SHP77 (cell line): ENCODE measurements at places on chromosomes 12 and 14.
A peak's percentile ranks its signal among the peaks of the same experiment; 100 is the strongest.

DNA sequence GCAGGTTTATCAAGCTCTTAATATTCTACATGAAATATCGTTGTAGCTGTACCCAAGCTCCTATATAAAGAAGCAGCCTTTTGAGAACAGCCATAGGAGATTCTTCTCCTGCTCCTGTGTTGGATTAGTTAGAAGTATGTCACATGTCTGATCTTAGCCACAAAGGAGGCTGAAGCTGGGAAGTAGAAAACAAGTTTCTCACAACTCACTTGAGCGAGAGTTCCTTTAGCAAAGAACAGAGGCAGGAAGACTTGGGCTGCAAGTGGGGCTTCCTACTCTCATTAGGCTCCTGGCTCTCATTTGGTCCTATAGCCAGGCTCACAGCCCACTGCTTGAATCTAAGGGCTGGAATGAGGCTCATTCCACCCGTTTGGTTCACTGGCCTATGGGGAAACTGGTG is 281.9 kb downstream of the BTG1 start:
- DNase-seq = no peak

GRCh38 chr12:27999970-28000369 is 27.4 kb upstream of the PTHLH start:
- DNase-seq = no peak

GRCh38 chr14:88323523-88324199 is 592 bp upstream of the KCNK10 start:
- peak; percentile 29 for DNase-seq

DNA sequence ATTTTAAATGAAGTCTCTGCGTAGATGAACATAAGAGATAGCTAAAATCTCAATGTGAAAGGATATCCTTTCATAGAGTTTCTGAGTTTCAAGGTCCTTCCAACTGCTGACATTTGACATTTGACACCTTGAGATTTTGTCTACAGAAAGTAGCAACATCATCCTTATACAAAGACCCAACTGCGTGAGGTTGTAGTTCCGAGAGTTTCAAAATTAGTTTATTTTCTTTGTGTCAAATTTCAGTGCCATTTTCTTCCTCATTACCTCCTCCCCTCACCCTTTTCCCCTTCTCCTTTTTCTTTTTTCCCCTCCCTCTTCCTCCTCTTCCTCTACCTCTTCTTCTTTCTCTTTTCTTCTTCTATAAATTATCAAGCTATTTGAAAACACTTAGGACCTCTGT is 26.9 kb upstream of the BATF start:
- no peak for DNase-seq

- DNase-seq = no peak
Observed at GRCh38 chr12:32002848-32003493, 43.8 kb downstream of the RESF1 start.

DNA sequence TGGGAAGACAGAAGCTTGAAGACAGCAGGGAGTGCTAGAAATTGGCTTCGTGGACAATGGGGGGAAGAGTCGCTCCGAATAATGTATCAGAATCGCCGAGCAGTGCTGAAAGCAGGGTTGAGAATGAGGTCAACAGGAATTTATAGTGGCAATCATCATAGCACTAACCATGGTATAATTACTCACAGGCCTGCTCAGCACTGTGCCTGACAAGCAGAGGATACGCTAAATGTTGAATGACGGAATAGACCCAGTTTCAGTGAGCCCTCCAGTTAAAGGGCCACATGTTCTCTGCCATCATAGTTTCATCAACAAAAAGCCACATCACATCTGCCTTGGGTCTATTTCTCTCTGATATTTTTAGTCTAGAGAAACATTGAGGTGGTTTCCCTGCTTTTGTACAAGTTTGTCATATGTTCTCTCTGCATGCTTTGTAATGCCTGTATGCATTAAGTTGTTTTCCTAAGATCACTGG is 130.3 kb upstream of the EGLN3 start:
- DNase-seq = peak; percentile 30

- no peak for DNase-seq
Observed at GRCh38 chr14:72120315-72120714, 188.1 kb downstream of the RGS6 start.

GRCh38 chr12:80178846-80179245 is 79.5 kb downstream of the OTOGL start:
- no peak for DNase-seq

GRCh38 chr14:81178063-81178462 is 42.7 kb downstream of the GTF2A1 start:
- DNase-seq = no peak

- no peak for DNase-seq
Observed at GRCh38 chr14:67970923-67971322, 151.3 kb downstream of the RAD51B start.

DNA sequence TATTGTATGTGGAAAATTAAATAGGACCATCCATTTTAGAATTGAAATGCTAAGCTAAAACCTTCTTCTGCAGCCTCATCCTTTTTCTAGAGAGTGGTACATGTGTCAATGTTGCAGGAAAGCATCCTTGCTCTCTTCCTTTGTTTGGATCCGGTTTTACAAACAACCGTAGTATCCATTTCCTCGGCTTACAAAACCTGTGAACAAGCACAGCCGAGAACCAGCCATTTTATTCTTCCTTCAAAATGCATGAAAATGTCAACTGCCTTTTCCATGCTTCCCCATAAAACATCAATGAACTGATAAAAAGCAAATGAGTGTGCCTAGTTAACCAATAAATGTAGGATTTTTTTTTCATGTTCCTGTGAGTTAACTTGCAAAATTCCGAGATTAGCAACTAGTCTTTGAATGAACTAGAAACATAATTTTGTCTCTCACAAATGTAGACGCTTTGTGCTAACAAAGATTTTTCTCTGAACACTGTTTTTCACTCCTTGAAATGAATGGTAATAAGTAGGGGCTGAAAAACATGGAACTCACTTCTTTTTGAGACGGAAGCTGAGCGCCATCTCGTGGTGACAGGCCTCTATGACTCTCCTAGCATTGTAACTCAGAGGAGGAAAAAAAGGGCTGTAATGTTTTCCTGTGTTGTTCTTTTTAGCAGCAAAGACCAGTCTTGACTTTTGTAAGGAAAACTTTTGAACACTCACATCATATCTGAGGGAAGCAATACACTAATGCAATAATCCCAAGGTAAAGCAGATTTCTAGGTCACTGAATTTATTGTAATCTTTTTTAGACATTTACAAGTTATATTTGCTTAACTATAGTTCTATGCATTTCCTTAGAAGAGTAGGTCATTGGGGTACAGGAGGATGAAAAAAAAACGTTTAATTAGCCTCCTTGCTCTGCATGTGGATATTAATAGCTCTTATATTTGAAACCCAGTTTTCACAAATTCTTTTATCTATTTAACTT is 157.4 kb upstream of the FOXG1 start:
- peak; percentile 79 for DNase-seq
